ENCODE measurements at places on chromosomes 2 and 18.

- no peak for DNase-seq
Measured at GRCh38 chr2:215010390-215010789, 128.0 kb downstream of the ABCA12 start.

- DNase-seq: no peak
Measured at GRCh38 chr2:127052057-127052770, 54.7 kb downstream of the BIN1 start.

DNA sequence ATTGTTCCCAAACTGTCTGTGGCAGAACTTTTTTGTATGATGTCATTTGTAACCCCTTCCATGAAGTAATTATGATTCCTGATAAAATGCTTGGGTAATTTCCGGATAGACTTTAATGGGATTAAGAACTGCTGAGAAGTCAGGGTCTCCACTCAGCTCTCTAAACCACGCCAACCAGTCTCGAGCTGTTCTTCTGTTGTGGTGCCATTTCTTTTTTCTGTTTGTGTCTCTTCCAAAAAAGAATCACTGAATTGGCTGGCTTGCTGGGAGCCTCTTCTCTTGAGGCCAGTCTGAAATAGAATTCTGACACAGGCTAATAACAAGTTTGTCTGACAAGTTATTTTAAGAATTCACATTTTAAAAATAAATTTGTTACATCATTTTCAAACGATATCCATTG is 198.9 kb downstream of the BCL2 start:
- DNase-seq: no peak

GRCh38 chr2:101688261-101688660 is 9.2 kb upstream of the MAP4K4 start:
- DNase-seq: no peak

DNA sequence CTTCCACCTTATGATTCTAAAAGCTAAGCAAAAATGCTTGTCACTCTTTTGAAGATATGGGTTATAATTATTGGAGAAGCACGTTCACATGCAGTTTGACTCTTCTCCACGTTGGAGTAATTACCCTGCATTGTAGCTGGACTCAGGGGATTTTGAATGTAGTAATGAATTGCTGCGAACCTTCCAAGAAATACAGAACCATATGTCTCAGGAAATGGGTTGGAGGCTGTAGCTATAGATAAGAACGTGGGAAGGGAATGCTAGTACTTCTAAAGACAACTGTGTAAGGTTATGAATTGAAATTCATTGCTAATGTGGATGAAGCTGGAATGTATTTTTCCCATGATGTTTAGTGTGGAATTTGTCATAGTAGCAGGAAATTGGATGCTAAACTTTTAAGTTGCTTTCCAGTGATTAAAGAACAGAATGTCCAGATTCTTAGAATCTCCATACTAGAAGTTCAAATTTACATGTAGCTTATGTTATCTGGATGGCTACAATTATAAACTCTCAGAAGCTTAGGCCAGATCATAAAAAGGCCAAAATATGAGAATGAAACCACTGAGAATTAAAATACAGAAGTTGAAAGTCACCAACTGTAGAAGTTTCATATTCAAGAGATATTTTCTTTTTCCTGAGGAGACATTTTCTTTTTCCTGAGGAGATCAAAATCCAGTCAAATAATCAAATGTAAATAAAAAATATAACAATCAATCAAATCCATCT is 27.3 kb upstream of the SPOPL start:
- DNase-seq: peak; percentile 14
